Stimulated activated CD4-positive, alpha-beta T cell treated with anti-CD3 and anti-CD28 coated beads, Interleukin-2, amount 100 ng/mL, for 24 hours (primary cell): ENCODE measurements at places on chromosomes 11 and 22.

GRCh38 chr11:113689768-113690618 lies 16.1 kb downstream of the TMPRSS5 start:
- DNase-seq: no peak

DNA sequence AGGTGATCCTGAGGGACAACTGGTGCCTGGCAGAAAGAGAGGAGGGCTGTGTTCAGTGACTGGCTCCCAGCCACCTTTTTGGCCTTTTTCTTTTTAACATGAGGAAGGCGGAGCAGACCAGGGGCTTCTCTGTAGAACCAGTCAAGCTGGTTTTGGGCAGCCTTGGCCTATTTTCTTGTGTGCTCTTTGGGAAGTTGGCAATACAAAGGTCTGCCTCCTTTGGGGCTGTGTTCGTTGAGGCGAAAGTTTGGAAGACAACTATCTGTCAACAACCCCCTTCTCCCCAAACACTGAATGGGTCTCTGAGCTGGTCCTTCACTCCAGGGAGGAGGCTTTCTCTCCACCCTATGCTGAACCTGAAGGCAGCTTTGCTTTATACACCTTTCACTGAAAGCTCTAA lies 8.5 kb downstream of the MARK2 start:
- no peak for DNase-seq

DNA sequence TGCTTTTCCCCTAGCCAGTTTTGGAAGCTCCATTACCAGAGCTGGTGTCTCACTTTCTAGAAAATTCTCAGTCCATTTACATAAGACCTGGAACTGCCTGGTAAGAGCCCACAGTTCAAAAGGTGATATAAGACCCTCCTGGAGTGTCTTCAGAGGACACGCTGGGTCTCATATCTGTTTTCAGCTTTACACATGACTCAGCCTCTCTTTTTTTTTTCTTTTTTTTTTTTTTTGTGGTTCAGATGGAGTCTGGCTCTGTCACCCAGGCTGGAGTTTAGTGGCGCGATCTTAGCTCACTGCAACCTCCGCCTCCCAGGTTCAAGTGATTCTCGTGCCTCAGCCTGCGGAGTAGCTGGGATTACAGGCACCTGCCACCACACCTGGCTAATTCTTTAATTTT lies 30.7 kb downstream of the WEE1 start:
- no peak for DNase-seq

- no peak for DNase-seq
Measured at GRCh38 chr22:49396817-49397216, 430.9 kb downstream of the BRD1 start.

DNA sequence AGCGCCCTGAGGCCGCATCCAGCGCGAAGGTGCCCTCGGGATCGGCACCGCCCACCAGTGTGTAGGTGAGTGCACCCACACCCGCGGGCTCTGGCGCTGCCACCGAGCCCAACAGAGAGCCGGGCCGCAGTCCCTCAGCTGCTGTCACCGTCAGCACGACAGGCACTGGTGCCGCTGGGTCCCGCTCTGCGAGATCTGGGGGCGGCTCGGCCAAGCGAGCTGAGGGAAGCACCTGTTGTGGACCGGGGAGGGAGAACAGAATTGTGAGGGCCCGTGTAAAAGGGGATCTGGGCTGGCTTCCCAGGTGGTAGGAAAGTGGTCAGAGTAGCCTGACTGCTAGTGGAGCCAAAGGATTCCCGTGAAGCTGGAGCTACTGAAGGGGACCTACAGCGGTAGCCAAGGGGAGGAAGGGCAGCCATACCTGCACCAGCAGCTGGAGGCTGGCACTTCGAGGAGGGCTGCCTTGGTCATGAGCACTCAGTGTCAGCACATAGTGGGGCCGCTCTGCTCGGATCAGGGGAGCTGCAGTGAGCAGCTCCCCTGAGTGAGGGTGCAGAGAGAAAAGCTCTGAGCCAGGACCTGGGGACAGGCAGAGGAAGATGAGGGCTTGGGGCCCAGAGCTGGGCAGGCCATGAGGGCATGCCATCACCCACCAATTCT lies 11.5 kb upstream of the TPP1 start:
- DNase-seq: no peak

GRCh38 chr22:30717952-30718351 lies 23.3 kb downstream of the OSBP2 start:
- DNase-seq: no peak

GRCh38 chr22:43152357-43153071 lies 1.2 kb downstream of the TSPO start:
- DNase-seq: peak; percentile 70

- no peak for DNase-seq
Measured at GRCh38 chr11:128036556-128037093, 550.7 kb downstream of the ETS1 start.

DNA sequence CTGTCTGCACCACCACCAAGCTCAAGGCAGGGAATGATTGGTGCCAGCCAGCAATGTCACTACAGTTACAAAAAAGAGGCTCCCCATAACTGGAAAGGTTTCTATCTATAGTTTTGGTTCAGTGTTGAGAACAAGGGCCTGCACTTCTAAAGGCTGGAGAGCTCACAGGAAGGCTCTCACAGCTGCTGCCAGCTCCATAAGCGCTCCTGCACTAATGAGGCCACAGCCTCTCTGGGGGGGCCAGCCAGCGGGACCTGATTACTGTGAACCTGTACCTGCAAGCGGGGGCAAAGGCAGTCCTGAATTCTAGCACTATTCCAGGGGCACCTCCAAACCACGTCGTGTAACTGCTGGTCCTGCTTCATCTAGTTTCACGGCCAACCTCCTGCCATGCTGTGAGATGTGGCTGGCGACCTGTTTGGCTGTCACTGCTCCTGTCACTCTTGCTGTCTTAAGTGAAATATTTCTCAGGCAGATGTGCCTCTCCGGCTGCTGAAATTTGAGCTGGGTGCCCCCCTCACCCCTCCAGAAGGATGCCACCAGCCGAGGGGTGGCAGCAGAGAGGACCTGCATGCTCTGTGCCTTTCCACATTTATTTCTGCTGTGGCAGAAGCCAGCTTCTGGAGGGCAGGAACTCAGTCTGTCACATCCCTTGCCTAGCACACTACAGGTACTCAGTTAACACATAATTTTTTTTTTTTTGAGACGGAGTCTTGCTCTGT lies 53.3 kb upstream of the ARFGAP3 start:
- no peak for DNase-seq

- DNase-seq: no peak
Measured at GRCh38 chr11:11747570-11747969, 94.2 kb upstream of the USP47 start.

GRCh38 chr22:44332946-44333345 lies 20.2 kb upstream of the SHISAL1 start:
- DNase-seq: no peak

GRCh38 chr11:94199136-94200130 lies 70.8 kb downstream of the PANX1 start:
- no peak for DNase-seq

DNA sequence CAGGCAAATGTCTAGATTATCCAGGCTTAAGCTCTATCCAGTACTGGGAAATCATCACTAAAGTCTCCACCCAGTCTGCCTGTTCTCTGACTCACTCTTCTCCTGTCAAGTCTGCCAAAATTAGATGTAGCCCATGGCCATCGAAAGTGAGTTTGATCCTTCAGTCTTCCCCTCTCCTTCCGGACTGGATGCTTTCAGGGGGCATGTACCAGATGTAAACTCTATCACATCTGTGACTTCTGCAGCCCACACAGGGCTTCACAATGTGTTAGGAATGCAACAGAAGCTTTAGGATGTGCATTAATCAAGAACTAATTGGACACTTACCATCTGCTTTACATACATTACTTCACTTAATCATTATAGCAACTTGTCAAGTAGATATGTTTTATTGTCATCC lies 12.3 kb downstream of the ME3 start:
- no peak for DNase-seq
